ENCODE measurements at places on chromosomes 5 and 9.

- no peak for DNase-seq
These were observed 65.8 kb downstream of the ERAP1 start for GRCh38 chr5:96741891-96742309.

- no peak for DNase-seq
These were observed 19.3 kb downstream of the C5orf58 start for GRCh38 chr5:170252109-170252508.

DNA sequence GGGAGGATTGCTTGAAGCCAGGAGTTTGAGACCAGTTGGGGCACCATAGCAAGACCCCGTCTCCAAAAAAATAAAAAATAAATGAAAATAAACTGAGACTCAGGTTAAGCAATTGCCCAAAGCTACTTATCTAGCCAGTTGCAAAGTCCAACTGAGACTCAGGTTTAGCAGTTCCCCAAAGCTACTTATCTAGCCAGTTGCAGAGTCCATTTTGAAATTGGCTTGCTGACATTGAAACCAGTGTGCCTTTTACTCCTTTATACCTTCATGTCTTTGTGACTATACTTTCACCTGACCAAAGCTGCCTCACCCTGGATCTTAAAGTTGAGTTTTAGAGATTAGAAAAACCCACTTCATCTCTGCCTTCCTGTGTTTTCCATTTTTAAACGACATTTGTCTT, 66.5 kb downstream of the GALNT10 start:
- no peak for DNase-seq

DNA sequence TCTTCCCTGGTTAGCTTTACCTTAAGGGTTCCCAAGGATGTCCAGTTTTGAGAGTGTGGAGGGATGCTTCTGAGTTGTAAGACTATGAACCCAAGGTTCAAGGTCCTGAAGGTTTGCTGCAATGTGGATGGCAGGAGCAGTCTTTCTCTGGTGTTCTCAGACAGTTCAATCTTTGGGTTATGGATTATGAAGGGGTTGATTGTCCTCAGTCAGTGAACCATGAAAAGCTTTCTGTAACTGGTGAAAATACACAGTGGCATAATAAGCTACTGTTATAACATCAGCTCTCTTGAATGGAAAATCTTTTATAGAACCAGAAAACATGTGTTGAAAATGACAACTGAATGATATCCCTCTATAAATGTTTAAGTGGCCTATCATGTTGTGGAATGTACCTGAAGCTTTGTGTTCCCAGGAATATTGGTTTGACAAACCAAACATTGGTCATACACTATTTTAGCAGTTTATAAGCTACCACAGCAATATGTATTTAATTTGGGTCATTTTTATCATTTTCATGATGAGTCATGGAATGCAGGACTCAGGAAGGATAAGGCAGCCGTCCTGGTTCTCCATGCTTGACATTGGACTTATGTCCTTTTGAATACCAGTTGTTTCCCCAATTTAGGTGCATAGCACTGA, 1041.8 kb upstream of the ARRDC3 start:
- DNase-seq, result no peak

GRCh38 chr9:130745210-130745800, 51.7 kb downstream of the EXOSC2 start:
- DNase-seq, result no peak

DNA sequence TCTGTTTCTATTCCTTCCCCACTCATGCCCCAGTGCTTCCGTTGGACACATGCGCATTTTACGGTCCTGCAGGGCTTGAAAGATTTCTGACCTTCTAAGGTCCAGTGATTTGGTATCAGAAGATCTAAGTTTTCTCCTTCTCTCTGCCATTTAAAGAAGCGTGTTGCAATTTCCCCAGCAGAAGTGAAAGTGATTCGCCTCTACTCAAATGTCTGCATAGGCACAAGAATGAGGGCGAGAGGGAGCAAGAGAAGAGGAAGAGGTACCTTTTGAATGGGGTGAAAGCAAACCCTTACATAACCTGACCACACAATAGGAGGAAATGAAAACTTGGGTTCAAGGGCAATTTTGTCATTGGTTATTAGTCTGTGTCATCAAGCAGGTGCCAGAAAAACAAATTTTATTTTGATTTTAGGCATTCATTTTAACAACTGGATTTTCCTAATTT, 31.7 kb upstream of the NR3C1 start:
- DNase-seq, result no peak

DNA sequence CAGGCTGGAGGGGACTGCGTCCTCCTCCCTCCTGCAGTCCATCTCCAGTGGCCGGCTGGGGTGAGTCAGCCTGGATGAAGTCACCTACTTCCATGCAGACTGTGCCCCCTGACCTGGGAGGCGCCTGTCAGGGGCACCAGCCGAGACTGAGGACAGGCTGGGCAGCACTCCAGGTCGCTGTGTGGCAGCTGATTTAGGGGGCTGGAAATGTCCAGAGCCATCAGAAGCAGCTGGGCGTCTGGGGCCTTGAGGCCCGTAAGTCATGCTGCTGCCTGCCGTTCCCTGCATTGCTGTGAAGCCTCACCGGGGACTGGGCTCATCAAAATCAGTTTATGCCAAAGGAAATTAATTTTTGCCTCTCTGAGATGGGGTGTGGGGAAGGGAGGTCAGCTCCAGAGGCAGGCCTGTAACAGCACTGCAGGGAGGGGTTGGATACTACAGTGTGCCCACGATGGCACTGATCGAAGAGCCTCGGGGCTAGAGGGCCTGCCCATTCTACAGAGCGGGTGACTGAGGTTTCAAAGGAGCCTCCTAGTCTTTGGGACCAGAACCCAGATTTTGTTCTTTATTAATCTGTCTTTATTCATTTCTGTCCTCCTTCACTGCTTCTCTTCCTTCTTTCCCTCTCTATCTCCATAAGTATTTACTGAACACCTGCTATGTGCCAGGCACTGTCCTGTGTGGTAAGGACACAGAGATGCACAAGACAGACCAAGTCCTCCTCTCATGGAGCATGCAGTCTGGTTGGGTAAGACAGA, 70.4 kb upstream of the PSD2 start:
- DNase-seq, result no peak

DNA sequence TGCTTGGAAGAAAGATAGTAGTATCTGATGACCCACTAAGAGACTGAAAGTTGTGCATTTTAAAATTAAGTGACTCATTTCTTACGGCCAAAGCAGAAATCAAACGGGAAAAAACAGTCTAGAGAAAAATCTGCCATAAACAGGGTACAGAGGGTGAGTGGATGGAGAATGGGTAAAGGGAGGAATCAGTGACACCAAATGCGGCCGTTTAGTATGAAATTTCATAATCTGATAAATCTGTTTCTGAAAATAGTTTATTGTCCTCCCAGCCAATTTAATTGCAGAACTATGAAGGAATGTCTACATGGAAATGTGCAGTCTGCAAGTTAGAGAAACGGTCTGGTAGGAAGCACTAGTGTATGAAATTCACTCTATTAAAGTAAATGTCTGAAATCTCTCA, 39.5 kb downstream of the ADAMTS12 start:
- DNase-seq, result no peak
